ENCODE measurements at places on chromosomes 12 and 14.
A peak's percentile ranks its signal among the peaks of the same experiment; 100 is the strongest.

GRCh38 chr12:131362291-131363211 lies 348.3 kb upstream of the SFSWAP start:
- H3K27ac ChIP-seq: no peak overlapping the region
- no peaks in the 10 kb centered on the region for H3K4me1 ChIP-seq
- DNase-seq: no peak
- peaks cover 3% of the 10 kb centered on the region for H3K27me3 ChIP-seq
- H3K36me3 ChIP-seq: no peaks in the 10 kb centered on the region
- H3K4me3 ChIP-seq: no peak overlapping the region

DNA sequence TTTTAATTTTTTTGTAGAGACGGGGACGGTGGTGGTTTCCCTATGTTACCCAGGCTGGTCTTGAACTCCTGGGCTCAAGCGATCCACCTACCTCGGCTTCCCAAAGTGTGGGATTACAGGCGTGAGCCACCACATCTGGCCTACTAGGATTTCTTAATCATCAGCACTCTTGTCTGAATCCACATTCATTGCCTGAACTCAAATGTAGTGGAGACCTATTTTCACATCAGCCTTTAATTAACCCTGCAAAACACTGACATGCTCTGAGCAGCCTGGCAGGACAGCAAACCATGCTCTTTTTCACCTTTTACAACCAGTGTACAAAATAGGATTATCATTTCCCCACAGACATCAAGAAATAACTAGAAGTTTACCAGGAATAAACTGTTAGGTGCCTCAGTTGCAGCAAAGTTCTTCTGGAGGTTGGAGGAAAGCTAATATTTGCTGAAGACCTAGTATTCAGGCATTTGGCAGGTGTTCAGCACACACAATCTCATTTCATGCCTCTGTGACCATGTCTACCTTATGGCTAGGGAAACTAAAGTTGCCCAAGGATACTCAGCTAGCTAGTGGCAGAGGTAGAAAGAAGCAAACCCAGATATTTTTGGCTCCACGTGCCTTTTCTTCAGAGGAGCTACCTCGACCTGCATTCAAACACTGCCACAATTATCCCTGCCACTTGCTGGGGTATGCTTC lies 37.7 kb downstream of the CFL2 start:
- H3K27ac ChIP-seq: no peak overlapping the region
- H3K27me3 ChIP-seq: no peaks in the 10 kb centered on the region

DNA sequence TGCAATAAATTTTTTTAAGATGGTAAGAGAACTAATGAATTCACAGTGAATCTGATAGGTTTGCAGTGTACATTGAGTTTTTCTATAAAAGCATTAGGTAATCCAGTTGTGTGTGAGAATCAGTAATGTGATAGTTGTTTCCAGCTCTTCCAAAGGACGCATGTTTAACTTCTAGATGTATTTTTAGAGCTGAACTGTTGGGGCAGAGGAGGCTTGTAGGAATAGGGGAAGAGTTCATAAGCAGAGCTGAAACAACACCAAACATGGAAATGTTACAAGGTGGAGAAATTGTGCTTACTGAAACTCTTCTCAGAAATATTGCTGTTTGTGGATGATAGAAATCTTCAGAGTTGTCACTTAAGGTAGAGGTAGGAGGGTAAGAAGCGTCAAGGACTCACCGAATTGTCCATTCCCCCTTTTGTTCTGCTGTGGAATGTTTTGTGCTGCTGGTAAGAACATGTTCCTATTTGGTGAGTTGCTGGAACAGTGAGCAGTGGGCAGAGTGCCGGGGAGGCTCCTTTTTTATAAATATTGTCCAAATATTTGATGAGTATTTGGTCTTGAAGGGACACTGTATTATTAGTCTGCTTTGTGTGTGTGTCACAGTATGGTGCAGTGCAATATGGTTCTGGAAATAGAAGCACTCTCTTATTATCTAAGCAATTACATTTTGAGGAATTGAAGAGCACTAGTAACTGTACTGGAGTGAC lies 76.7 kb downstream of the ANO6 start:
- H3K4me1 ChIP-seq: peaks cover 5% of the 10 kb centered on the region
- no peaks in the 10 kb centered on the region for H3K36me3 ChIP-seq
- H3K4me3 ChIP-seq: no peak overlapping the region

GRCh38 chr12:459430-460258 lies at the start of gene B4GALNT3:
B4GALNT3 (plus strand) TSS chr12:459939; CDS start chr12:460377, 438 bp downstream.
- H3K27me3 ChIP-seq: peaks cover 16% of the 10 kb centered on the region
- no peaks in the 10 kb centered on the region for H3K36me3 ChIP-seq
- no peaks in the 10 kb centered on the region for H3K4me1 ChIP-seq
- DNase-seq: no peak
- no peak within 1 kb of the TSS for H3K27ac ChIP-seq

DNA sequence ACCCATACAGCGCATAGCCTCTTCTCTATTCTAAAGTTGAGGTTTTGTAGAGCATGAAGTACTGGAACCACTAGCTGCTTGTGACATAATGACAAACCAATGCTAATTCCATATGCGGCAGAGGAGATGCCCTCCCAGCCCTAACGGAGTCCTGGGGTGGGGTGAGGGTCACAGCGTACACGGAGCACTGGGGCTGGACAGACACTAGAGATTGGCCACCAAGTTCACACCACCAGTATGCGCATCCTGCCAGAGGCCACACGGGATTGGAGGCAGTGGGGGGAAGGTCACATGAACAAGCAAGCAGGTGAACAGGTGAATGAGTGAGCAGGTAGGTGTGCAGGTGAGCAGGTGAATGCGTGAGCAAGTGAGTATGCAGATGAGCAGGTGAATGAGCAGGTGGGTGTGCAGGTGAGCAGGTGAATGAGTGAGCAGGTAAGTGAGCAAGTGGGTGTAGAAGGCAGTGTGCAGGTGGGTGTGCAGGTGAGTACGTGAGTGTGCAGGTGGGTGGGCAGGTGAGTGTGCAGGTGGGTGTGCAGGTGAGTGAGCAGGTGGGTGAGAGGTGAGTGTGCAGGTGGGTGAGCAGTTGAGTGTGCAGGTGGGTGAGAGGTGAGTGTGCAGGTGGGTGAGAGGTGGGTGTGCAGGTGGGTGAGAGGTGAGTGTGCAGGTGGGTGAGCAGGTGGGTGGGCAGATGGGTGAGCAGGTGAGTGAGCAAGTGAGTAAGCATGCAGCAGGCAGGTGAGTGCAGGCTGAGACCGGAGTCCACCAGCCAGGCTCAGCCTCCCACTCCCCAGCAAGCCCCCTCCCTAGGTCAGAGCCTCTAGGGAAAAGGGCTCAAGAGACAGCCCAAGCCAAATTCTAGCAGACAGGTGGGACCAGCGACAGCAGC lies 52.7 kb downstream of the CCDC85C start:
- no peak overlapping the region for H3K4me3 ChIP-seq
- no peak for DNase-seq
- H3K4me1 ChIP-seq: 0 out of 2 replicates have a peak, but pooled peaks cover 2% of the 10 kb centered on the region
- H3K36me3 ChIP-seq: no peaks in the 10 kb centered on the region

DNA sequence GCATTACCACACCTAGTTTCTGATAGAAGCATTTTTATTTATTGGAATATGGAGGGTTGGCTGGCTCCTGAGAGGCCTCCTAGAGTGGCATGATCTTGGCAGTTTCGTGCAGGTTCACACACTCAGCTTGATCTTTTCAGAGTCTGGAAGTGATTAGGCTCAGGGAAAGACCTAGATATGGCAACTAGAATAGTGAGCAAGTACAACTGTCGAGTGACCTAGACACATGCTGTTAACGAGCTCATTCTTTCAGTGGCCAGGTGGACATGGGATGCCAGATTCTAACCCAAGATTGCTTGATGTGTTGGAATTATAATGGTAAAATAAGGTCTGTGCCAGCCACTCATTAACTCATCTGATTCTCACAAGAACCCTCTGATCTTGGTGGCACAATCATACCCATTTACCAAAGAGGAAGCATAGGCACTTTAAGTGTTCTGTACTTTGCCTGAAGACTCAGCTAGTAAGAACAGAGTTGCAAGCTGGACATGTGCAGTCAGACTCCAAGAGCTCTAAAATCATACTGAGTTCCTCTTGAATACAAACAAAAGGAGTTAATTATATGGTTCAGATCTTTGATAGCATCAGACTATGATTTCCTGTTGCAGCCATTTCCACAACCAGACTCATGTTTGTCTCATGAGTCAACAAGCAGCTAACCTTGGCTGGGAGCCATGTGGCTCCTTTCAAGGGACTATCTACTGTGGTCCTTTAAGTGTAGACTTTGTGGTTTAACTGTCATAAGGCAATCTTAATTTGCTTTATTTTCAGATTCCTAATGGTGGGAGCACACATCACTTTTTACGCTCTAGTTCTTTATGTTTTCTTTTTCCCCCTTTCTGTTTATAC lies 144.2 kb downstream of the PLEKHA5 start:
- H3K36me3 ChIP-seq: no peaks in the 10 kb centered on the region
- no peak for DNase-seq
- H3K4me3 ChIP-seq: no peak overlapping the region
- no peaks in the 10 kb centered on the region for H3K4me1 ChIP-seq

GRCh38 chr14:100857233-100857922 lies 31.5 kb downstream of the MEG3 start:
- no peaks in the 10 kb centered on the region for H3K4me1 ChIP-seq
- no peaks in the 10 kb centered on the region for H3K27me3 ChIP-seq
- no peak overlapping the region for H3K4me3 ChIP-seq
- no peaks in the 10 kb centered on the region for H3K36me3 ChIP-seq
- DNase-seq: no peak
- H3K27ac ChIP-seq: no peak overlapping the region

GRCh38 chr14:92724516-92725340 lies 23.7 kb downstream of the LGMN start:
- H3K4me1 ChIP-seq: peaks cover 11% of the 10 kb centered on the region
- H3K27me3 ChIP-seq: no peaks in the 10 kb centered on the region
- peaks cover 8% of the 10 kb centered on the region for H3K36me3 ChIP-seq

GRCh38 chr12:6328945-6329702 lies 12.8 kb downstream of the TNFRSF1A start:
- H3K27ac ChIP-seq: no peak overlapping the region
- no peak for DNase-seq
- no peaks in the 10 kb centered on the region for H3K27me3 ChIP-seq
- no peak overlapping the region for H3K4me3 ChIP-seq
- H3K4me1 ChIP-seq: peaks cover 26% of the 10 kb centered on the region
- H3K36me3 ChIP-seq: peaks cover 7% of the 10 kb centered on the region

DNA sequence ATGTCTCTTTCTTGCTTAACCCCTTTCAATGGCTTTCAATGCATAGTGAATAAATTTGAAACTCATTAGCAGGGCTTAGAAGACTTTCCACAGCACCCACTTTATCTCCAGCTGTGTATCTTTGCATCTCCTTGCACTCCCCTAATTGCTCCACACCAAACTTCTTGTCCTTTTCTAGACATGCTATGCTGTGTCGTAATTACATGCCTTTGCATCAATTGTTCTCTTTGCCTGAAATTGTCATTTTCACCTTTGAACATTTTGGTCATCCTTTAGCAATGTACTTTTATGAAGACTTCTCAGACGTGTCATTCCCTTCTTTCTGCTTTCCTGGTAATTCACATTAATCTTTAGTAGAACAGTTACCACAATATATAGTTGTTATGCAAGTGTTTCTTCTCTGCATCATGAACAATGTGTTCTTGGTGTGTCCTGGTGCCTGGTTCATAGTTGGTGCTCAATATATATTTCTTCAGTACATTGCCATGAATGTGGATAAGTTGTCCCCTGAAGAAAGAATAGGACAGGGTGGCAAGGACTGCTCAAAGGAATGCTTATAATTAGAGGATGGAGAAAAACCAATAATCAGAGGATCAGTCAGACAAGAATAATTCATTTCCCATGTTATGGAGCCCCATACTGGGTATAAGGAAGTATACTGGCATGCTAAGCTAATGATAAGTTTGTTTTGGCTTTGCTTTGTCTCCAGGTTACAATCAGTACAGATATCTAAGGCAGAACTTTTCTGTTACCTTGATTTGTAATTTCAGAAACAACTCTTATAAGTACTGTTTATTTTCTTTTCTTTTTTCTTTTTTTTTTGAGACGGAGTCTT lies 27.2 kb downstream of the ARF6 start:
- H3K4me1 ChIP-seq: peaks cover 4% of the 10 kb centered on the region
- H3K36me3 ChIP-seq: no peaks in the 10 kb centered on the region
- DNase-seq: no peak
- H3K4me3 ChIP-seq: no peak overlapping the region
- no peaks in the 10 kb centered on the region for H3K27me3 ChIP-seq

GRCh38 chr12:68609998-68610369 lies 715 bp upstream of the RAP1B start:
- H3K4me1 ChIP-seq: peaks cover 4% of the 10 kb centered on the region
- peak overlapping the region; percentile 59 for H3K27ac ChIP-seq
- peak overlapping the region; percentile 69 for H3K4me3 ChIP-seq
- DNase-seq: no peak

DNA sequence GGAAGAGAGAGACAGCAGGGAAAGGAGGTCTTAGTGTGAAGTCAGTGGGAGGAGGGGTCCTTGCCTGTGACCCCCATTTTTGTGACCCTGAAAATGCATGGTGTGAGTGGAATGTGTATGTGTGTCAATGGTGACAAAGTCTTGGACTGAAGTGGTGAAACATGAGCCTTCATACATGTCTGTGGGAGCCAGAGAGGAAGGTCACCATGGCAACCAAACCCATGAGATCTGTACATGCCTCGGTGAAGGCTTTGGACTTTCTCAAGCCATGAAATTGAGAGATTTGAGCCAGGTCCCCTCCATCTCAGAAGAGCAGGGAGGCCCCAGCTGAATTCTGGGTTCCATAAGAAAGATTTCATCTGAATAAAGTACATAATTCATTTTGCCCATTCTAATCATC lies 108.7 kb downstream of the TTC8 start:
- H3K27ac ChIP-seq: no peak overlapping the region
- no peaks in the 10 kb centered on the region for H3K4me1 ChIP-seq
- no peak for DNase-seq
- H3K36me3 ChIP-seq: no peaks in the 10 kb centered on the region
- H3K27me3 ChIP-seq: no peaks in the 10 kb centered on the region
